Left ventricle myocardium inferior (tissue), 1 donor: ENCODE measurements at places on chromosomes 4 and X. TPM values are rescaled to one million over a fixed set of nuclear protein-coding genes. Genes with fewer than 3 reads are reported as not detected.

DNA sequence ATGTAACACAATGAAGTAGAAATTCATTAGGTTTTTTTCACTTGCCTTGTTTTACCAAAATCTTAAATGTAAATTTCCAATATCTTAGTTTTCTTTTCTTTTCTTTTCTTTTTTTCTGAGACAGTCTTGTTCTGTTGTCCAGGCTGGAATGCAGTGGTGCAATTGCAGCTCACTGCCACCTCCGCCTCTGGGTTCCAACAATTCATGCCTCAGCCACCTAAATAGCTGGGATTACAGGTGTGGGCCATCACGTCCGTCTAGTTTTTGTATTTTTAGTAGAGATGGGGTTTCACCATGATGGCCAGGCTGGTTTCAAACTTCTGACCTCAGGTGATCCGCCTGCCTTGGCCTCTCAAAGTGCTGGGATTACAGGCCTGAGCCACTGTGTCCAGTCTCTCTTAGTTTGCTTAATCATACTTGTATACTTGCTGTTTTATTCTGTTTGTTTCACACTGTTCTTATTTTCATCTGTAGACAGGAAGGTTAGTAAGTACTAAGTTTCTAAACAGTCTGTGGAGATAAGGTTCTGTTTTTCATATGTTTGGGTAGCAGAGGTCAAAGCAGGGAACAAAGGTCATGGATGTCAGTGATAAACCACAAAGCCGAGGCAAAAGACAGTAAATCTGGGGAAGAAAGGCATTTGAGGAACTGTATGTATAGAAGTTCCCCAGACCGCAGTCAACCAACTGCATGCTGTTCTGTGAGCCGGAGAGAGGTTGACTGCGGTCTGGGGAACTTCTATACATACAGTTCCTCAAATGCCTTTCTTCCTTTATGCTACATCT, 129.1 kb downstream of the CBR4 start:
- no peak for DNase-seq

PDGFC gene
- 12.9 TPM for total RNA-seq

NEUROG2 gene
- total RNA-seq: not detected

DNA sequence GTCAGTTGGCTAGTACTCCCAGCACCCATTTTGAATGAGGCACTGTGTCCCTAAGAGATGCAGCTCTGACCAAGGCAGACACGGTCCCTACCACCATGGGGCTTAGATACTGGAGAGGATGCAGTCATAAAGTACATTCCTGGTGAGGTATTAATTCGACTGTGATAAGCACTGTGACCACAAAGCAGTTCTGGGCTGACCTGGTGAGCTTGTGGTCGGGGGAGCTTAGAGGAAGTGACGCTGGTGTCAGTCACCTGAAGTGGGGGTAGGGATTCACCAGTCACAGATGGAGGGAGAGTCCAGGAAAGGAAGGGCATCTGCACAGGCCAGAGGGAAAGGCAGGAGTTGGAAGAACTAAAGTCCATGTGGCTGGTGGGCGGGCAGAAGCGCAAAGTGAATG, 15.8 kb upstream of the CLTRN start:
- no peak for DNase-seq

GRCh38 chr4:1567808-1568581, 116.1 kb downstream of the FAM53A start:
- no peak for DNase-seq

NUP62CL gene
- 1.1 TPM for total RNA-seq

GLRA2 gene
- not detected for total RNA-seq

DNA sequence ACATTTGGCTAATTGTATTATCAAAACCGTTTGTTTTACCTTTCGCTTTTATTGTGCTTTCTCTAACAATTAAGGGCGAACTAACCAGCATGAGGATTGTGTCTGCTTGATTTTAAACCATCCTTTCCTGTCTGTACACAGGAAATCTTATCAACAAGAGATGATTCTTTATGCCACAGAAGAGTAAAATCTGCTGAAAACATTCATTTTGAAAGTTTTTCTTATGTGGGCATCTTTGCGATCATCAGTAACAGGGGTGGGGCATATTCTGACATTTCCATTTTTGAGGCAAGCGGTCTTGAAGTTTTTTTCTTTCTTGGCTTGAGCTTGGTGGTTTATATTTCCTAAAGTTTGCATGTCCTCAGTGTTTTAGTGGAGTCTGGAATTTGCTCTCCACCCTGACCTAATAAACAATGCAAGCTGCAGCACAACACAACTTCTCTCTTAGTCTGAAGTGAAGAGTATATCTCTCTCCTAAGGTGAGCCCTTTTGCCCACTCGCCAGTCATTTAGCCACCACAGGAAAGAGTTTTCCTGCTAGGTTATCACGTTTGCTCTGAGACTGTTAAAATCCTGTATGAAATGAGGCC, 26.6 kb downstream of the NFKB1 start:
- DNase-seq: no peak

DNA sequence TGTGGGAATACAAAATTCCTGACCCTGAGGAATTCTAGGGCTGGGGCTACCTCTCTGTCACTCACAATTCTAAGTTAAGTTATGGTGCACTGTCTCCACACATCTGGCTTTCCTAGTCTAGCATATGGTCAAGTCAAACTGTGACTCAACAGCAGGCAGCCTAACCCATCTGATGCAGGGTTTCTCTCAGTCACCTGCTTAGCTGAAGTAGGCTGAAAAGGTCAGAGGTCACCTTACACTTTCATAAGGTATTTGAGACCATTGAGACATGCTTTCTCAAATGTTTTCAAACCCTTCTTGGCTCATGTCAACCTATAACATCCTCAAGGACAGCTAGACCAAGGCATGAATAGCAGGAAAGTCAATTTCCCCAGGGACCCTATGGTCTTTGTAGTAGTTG, 196.5 kb upstream of the STK26 start:
- no peak for DNase-seq

DNA sequence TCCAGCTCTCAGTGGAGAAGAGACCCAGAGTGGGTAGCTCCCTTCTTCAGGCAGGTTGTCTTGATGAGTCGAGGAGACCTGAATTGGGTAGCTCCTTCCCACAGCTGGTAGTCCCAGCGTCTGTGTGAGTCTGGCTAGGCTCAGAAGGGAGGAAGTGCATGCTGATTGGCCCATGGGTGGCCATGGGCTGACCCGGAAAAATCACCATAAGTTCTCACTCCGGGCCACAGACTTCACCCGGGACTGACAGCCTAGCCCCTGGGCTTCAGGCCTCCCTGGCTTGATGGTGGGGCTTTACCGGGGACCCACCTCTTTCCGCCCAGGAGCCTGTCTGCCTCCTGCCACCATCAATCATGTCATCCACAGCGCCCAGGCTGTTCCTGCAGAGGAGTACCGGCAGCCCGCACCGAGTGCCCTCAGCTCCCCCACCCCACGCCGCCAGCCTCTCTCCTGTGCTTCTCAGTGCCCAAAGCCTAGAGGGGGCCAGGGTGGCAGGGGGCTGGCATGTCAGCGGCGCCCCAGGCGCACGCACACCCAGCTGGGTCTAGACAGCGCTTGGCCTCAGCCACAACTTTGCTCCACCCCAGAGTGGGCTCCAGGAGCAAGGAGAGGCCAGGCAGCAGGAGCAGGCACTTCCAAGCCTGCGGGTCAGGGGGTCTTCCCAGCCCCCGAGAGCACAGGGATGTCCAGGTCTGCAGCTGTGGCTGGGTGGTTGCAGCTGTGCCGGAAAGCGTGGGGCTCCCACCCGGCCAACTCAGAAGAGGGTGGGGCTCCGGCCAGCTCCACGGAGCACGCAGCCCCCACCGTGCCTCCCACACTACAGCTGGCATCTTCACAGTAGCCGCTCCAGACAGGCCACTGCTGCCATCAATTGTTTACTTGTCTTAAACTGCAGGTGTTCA, 16.1 kb upstream of the SAT1 start:
- no peak for DNase-seq

GRCh38 chrX:56066016-56066415, 166.1 kb upstream of the KLF8 start:
- DNase-seq: no peak

GRCh38 chr4:1690698-1691097, 6.6 kb upstream of the FAM53A start:
- DNase-seq: no peak

DNA sequence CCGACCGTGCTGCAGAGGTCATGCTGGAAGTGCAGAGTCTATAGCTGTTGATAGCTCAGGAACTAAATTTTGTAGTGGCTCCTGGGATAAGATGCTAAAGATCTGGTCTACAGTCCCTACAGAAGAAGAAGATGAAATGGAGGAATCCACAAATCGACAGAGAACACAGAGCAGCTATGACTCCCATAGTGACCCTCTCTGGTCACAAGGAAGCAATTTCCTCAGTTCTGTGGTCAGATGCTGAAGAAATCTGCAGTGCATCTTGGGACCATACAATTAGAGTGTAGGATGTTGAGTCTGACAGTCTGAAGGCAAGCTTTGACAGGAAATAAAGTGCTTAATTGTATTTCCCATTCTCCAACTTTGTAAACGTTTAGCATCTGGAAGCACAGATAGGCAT, 8.8 kb downstream of the MANBA start:
- no peak for DNase-seq

ASMTL gene
- total RNA-seq: 36.5 TPM

GRCh38 chr4:85617202-85617601, 142.3 kb downstream of the ARHGAP24 start:
- DNase-seq: no peak

RNF150 gene
- total RNA-seq: 68.0 TPM

- DNase-seq: no peak
Observed at GRCh38 chr4:1779588-1780382, 13.3 kb upstream of the FGFR3 start.

GRCh38 chr4:107183155-107183774, 147.2 kb upstream of the DKK2 start:
- DNase-seq: no peak

EREG gene
- total RNA-seq: not detected

- DNase-seq: no peak
Observed at GRCh38 chr4:54320826-54321685, 92.0 kb downstream of the PDGFRA start.

GRCh38 chr4:61296144-61296543, 96.0 kb downstream of the ADGRL3 start:
- no peak for DNase-seq

GRCh38 chrX:13147733-13148132, 103.3 kb upstream of the FAM9C start:
- no peak for DNase-seq

DNA sequence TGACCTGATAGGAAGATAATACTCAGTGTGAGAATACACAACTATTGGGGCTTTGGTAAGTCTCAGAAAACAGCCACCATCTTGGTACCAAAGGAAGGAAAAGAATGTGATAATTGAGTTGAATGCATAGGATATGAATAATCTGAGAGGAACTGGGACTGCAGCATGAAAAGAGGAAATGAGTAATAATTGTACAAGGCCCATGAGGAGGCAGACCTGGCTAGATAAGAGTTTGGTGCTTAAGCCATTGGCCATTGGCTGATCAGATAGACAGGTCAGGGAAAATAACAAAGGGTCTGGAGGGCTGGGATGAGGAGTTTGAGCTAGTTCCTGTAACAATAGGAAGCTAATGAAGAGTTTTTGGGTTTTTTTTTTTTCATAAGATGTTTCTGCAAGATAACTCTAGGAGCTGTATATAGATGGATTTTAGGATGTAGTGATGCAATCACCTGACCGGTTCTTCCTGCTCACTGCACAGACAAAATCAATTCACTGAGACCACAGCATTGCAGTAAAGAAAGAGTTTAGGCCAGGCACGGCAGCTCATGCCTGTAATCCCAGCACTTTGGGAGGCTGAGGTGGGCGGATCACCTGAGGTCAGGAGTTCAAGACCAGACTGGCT, 5.3 kb upstream of the TRMT2B start:
- no peak for DNase-seq

UCP1 gene
- not detected for total RNA-seq

DKK2 gene
- total RNA-seq: 4.2 TPM

- DNase-seq: no peak
Observed at GRCh38 chr4:89929425-89930159, 34.9 kb downstream of the MMRN1 start.

DNA sequence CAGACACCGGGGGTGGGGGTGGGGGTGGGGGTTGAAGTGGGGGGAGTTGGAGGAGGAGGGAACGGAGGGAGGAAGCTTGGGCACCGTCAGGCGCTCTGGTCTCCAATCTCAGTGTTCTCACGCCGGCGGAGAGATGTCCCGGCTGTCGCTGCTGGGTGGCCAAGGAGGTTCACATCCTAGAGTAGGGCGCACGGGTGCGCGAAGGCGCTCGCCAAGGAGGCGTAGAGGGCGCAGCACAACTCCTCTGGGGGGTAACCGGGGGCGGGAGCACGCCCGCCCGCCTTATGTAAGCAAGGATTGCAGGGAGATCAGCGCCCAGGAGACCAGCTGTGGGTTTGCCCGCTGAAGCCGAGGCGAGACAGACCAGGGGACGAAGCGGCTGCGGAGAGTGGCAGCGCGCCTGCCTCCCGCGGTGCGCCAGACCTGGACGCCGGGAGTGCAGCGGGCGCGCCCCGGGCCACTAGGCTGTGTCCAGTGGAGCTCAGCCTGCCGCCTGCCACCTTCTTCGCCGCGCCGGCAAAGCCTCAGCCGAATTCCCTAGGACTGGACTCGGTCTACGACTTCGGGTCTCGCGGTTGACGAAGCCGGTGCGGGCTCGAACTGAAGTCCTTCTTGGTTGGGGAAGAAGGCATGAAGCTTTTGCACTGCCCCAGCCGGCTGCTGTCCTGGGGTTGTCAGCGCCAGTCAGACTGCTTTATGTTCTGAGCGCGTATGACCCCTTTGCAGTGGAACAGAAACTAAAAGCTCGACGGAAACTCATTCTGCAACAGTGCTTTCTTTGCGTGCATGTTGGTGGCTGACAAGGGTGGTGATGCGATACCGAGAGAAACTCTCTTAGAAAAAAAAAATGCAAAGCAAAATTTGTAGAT, 707 bp upstream of the UNC5C start:
- peak; percentile 77 for DNase-seq

CXXC4 gene
- 4.5 TPM for total RNA-seq

GRCh38 chrX:18983666-18984380, at the start of gene PHKA2:
Gene PHKA2 (minus strand): TSS chrX:18984114. CDS start chrX:18983932, 182 bp downstream.
- peak; percentile 61 for DNase-seq

GRCh38 chrX:11890836-11891514, 132.9 kb downstream of the MSL3 start:
- peak; percentile 30 for DNase-seq

GRCh38 chrX:51893931-51894696, 691 bp downstream of the MAGED1 start:
- DNase-seq: no peak

LGI2 gene
- total RNA-seq: 3.0 TPM

DNA sequence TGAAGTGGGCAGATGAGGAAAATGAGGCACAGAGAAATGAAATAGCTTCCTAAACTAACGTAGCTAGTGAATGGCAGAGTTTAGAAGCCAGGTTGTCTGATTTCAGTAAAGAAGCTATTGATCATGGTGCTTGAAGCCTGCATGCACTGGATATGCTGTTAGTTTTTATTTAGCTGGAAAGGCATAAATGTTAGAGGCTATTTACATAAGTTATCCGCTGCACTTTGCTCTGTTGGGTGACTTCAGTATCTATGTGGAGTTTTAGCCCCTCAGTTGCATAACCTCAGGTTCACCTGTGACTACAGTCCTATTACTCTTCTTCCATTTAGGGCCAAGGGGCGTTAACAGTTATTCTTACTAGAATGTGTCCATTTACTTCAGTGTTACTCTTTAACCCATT, 522.4 kb upstream of the RPS6KA3 start:
- DNase-seq: no peak

FRG2 gene
- not detected for total RNA-seq
